ENCODE measurements at places on chromosomes 2 and 18. TPM values are rescaled to one million over a fixed set of nuclear protein-coding genes. Genes with fewer than 3 reads are reported as not detected.

Gene AGAP1
- 8.0 TPM for total RNA-seq

Gene CFAP210
- total RNA-seq = not detected

Gene FMNL2
- total RNA-seq = 17.1 TPM

Gene REG3G
- total RNA-seq = not detected

Gene NT5DC4
- total RNA-seq = not detected

Gene GATA6
- 27.4 TPM for total RNA-seq

Gene HOXD3
- total RNA-seq = not detected

Gene ARPC2
- 508 TPM for total RNA-seq

Gene APCDD1
- 20.5 TPM for total RNA-seq

Gene SP110
- total RNA-seq = 10.5 TPM

Gene LGALSL
- 17.7 TPM for total RNA-seq

Gene COL4A3
- 0.48 TPM for total RNA-seq

Gene DYNAP
- not detected for total RNA-seq

Gene MPP4
- not detected for total RNA-seq

Gene CDKL4
- 0.32 TPM for total RNA-seq

Gene ALK
- total RNA-seq = not detected

Gene REEP1
- total RNA-seq = 0.40 TPM

Gene MPV17
- 88.8 TPM for total RNA-seq

Gene GPR17
- total RNA-seq = not detected

Gene SPP2
- not detected for total RNA-seq

Gene KIF1A
- 2.7 TPM for total RNA-seq

Gene PROC
- total RNA-seq = 0.13 TPM

Gene CHRND
- total RNA-seq = not detected

Gene KCNJ3
- total RNA-seq = not detected

Gene SOCS6
- 23.1 TPM for total RNA-seq

Gene INHA
- not detected for total RNA-seq

Gene TMEM17
- 1.3 TPM for total RNA-seq

Gene SULT6B1
- total RNA-seq = not detected

Gene NMUR1
- total RNA-seq = not detected

Gene MOGAT1
- not detected for total RNA-seq

Gene MSH6
- total RNA-seq = 47.4 TPM

Gene EGR4
- total RNA-seq = not detected

Gene GAL3ST2
- total RNA-seq = 0.64 TPM

Gene CNDP1
- not detected for total RNA-seq

Gene ASB18
- total RNA-seq = not detected

Gene HRH4
- total RNA-seq = not detected

Gene ADD2
- total RNA-seq = 0.88 TPM

Gene IL36G
- not detected for total RNA-seq

Gene STK39
- total RNA-seq = 9.4 TPM

Gene IL1RL2
- total RNA-seq = 0.88 TPM

Gene CD207
- not detected for total RNA-seq

Measured in epithelial cell of alveolus of lung (primary cell).